ENCODE measurements at places on chromosomes 3 and 15.

DNA sequence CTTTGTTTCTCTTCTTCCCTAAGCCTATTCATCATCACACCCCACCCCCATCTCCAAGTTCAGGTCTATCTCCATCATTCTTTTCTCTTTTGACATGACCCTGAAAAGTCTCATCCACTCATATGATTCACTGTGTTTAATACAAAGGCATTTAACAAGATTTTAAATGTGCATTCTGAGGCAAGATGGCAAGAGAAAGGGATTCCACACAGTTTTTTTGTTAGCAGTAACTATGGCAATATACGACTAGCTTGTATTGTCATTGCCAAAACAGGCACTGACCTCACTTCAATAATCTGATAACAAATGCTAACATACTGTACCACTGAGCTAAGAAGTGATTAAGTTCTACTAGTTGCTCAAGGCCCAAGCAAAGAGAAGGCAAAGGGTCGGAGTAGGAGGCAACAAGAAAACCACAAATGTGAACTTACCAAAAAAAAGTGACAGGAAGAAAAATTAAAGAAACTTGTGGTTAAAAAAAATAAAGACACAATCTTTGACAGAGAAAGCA, 53.2 kb downstream of the FBN1 start:
- no peak for DNase-seq

DNA sequence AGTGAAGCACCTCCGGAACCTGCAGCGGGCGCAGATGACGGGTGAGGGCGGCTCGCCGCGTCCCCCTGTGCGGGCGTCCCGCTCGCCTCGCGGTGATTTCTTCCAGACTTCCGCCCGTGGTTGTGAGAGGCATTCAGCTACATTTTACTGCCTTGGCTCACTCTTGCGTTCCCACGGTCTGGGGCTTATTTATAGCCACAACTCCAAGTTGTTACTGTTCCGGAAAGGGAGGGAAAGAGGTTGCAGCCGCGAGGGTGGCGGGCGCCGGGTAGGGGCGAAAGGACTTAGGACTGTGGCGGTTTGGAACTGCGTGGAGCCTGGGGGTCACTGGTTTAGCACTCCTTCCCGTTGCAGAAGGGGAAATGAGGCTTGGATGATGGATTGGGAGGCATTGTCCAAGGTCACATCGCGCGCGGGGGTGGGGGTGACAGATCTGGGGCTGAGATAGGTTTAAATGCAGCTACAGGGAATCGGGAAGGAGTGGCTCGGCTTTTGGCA, 1.1 kb downstream of the HES1 start:
- peak; percentile 17 for DNase-seq

- DNase-seq, result no peak
Measured at GRCh38 chr3:125191730-125192129, 20.8 kb downstream of the SLC12A8 start.

DNA sequence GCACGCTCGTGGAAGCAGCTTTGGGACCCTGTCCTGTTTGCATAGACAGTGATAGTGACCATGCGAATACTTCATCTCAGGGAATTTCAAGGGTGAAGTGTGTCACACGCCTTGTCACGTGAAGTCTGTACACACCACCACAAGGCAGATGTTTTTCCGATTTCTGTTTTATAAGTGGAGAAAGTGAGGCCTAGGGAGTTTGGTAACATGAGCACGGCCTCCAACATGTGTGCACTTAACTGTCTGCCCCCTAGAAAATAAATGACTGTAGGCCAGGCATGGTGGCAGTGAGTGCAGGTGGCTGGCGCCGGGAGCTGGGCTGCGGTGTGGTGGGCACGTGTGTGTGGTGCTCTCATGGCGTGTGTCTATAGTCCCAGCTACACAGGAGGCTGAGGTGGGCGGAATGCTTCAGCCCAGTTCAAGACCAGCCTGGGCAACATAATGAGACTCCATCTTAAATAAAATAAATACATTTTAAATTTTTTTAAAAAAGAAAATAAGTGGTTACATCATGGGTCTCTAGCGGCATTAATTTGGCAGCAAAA, 42.0 kb downstream of the WHAMM start:
- no peak for DNase-seq

DNA sequence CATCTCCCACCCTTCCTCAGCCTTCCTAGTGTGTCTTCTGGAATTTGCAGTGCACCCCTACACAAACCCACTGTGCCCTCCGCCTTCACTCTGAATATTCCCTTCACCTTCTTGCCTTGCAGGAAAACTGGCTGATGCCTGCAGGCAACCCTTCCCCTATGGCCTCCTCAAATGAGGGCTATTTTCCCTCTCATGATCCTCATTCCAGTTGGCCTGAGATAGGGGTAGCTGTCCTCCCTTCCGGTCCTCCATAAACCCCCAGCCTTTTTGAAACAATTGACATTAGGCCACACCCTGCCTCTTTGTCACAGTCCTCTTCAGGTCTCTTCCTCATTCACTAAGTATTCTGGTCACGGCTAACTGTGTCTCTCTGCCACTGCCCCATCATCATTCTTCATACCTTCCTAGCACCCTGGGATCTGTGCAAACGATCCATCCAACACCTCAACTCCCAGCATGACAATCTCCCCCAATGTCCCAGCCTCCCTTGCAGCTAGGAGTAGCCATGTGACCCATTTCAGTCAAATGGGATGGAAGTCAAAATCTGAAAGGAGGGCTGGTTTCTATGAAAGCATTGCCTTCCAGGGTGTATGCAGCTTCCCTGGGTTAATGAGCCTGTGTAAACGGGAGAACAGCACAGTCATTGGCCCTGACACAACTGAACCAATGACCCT, 8.5 kb upstream of the TICRR start:
- DNase-seq, result no peak

DNA sequence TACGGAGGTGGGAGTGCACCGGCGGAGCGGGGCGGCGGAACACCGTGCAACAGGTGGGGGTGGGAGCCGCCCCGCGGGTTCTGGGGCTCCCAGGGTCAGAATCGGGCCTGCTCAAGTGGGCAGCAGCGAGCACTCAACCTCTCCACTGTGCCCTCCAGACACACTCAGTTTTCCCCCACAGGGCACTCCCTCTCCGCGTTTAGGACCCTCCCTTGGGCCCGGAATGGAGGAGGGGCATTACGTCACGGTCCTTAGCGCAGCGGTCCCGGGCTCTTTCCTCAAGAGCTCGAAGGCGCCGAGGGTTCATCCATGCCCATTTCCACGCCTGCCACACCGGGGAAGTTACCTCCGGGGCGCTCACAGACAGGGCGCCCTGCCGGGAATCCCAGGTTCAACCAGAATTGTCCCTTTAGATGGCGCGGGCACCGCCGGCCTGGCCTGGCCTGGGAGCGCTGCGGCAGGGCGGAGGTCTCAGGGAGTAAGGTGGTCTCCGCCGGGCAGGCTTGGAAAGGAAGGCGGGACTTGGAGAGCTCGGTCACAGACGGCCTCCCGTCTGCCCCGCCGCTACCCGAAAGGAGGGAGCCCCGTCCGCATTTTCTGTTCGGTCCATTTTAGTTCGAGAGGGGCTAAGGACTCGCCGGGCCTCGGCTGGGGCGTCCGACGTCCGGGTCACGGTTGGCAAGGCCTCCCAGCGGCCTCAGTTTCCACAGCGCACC, 5.1 kb downstream of the RNU6-1 start:
- DNase-seq, result no peak

GRCh38 chr3:164514576-164514975, 563.7 kb downstream of the SI start:
- no peak for DNase-seq

DNA sequence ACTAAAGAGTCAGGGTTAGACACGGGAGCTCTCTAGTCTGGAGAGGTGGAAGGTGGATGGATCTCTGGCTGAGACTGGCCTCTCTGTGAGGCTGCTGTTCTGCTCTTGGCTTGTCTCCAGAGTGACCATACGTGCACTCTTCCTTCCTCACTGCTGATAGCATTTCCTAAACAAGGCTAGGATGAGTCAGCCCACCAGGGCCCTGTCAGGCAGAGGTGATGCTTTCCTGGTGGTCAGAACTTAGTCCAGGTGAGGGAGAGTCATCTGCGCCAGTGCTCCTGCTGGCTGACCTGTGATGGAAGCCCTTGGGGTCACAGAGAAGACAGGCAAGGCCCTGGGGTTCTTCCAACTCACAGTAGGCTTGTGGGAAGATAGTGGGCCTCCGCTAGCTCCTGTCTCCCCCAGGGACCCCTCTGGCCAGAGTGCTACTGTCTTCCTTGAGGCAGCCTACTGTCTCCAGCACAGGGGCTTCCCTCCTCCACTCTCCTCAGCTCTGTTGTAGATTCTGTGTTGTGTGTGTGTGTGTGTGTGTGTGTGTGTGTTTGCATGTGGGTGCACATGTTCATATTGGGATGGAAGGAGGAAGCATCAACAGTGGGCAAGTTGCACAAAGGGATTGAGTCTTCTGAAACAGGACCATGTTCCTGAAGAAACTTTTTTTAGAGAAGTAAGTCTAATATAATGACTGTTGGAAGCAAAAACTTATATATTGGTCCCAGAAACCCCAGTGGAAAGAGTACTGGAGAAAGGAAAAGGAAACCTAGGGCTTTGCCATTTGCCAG, 16.5 kb downstream of the ALPK3 start:
- DNase-seq, result no peak

GRCh38 chr15:51888593-51889195, 59.2 kb downstream of the TMOD3 start:
- no peak for DNase-seq

DNA sequence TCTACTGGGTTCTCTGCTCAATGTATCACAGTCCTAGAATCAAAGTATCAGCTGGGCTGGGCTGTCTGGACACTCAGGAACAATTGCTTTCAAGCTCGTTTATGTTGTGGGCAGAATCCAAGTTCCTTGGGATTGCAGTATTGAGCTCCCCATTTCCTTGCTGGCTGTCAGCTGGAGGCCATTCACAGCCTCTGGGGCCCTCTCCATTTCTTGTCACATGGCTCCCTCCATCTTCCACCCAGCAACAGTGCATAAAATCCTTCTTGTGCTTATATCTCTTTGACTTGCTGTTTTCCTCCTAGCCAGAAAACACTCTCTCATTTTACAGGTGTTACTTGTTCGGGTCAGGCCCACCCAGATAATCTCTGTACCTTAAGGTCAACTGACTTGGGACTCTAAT, 363.5 kb downstream of the IGSF11 start:
- DNase-seq, result no peak

DNA sequence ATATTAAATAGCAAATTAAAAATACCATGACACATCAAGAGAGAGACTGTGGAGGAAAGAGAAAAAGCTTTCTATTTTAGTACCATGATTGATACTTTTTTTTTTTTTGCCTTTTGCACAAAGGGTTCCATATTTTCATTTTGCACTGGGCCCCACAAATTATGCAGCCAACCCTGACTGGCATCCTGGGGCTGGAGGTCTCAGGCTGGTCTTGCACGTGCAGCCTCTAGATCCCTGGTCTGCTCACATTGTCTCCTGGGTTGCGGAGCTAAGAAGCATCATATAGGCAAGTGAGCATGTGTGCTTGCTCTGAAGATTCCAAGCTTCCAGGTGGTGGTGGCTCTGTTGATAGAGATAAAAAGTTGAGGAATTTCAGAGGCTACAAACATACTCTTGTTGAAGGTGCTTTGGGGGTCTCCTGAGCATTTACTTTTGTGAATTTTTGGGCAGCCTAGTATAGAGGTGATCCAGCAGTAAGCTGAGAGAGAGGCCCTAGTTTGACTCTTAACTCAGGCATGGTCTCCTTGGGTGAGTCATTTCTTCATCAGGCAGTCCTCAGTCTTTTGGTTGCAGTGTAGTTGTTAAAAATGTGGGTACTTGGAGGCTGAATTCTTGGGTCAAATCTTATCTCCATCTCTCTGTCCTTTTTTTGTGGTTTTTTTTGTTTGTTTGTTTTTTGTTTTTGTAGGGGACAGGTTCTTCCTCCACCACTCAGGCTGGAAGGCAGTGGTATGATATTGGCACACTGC, 31.3 kb downstream of the SMAD3 start:
- peak; percentile 45 for DNase-seq

GRCh38 chr15:78422571-78423340, 15.3 kb upstream of the IREB2 start:
- peak; percentile 49 for DNase-seq

GRCh38 chr15:57551715-57552677, 39.7 kb upstream of the MYZAP start:
- no peak for DNase-seq

GRCh38 chr3:143784446-143784845, 63.8 kb downstream of the SLC9A9 start:
- DNase-seq, result no peak

- DNase-seq, result no peak
Measured at GRCh38 chr15:62895905-62896316, 146.6 kb upstream of the TPM1 start.

DNA sequence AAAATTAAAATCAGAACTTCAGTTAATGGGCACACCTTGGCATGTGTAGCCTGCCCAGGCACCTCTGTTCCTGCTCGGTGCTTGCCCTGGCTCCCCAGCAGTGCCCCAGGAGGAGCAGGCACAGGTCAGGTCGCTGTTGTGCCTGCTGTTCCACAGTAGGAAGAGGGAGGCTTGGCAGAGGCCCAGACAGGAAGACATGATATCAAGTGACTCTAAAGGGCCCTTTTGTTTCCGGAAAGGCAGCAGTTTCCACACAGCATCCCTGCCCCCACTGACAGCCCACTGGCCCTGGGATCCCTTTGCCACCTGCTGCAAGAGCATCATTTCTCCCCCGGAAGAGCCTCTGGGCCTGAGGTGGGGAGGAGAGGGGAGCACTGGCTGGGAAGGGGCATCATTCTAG, 40.5 kb upstream of the HES1 start:
- no peak for DNase-seq

DNA sequence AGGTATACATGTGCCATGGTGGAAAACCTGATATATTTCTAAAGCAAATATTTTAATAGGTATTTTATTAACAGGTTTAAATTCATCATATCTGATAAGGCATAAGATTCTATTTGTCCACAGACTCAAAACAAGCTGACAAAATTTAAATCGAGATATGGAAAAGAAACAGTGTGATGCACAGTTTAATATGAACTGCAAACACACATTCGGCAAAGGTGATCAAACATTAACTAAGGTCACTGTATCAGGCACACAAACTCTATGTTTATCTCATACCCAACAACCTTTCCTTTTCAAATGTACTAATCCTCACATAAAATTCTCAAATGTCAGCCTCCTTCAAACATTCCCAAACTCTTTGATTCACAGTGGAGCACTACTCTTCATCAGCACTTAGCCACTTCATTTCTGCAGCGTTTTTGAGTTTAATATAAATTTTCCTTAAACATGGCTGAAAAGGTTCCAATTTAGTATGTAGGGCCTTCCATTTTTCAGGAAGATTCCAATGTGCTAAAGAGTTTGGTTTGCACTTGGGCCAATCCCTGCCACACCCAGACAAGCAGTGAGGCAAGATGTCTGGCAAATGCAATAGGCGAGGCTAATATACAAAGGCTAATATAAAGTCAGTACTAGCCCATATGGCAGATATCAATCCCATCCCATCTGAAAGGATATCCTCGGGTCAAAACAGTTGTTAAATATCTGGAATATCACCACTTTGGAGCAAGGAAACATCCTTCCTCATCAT, 84.6 kb downstream of the GBE1 start:
- DNase-seq, result no peak

Measured in CMK (cell line).